ENCODE measurements at places on chromosomes 6 and 20.

- DNase-seq: no peak
These were observed 1574.9 kb downstream of the HACE1 start for GRCh38 chr6:103284835-103285234.

DNA sequence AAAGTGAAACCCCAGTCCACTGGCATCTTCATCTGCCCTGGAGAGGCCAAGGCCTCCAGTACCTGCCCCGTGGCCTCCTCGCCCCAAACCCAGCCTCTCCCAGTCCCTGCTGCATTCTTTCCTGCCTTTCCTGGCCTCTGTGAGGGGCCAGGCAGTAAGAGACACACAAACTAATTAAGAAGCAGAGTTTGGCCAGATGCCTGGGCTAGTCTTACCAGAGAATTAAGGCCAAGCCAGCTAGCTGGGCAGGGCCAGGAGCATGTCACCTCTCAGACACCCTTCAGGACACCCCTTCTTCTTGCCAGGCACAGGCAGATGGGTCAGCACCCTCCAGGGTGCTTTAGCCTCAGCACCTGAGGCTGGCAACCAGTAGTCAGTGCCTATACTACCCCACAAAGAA is 2.4 kb downstream of the MDGA1 start:
- DNase-seq: no peak

GRCh38 chr20:49579874-49580812 is 12.2 kb upstream of the PTGIS start:
- no peak for DNase-seq

DNA sequence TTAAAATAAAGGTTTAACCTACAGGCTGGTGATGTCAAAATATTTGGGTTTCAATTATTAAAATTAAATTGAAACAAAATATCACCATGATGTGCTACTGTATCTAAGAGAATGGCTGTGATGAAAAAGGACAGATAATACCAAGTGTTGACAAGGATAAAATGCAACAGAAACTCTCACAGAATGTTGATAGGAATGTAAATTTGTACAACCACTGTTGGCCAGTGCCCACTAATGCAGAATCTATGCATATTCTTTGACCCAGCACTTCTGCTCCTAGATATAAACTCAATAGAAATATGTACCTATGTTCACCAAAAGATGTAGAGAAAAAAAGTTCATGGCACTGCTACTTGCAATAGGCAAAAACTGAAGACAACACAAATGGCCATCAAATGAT is 41.1 kb upstream of the BTBD3 start:
- no peak for DNase-seq

GRCh38 chr6:140311146-140311545 is 936.7 kb upstream of the CITED2 start:
- no peak for DNase-seq

DNA sequence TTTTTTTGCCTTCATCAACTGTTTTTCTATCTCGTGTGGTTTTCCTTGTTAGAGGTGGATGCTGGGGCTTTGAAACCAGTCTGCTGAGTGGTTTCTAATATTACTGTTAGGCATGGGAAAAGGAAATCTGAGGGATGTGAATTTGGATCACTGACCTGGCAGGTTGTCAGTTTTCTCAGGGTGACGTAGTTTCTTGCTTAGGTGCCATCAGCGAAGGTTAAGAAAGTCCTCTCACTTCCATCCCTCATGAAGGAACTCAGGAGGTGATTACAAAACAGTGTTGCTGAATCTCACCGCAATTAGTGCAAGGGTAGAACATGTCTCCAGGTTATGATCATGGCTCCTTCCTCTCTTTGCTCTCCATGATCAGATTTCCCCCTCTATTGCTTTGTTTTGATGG is 135.9 kb downstream of the SOX4 start:
- no peak for DNase-seq

GRCh38 chr6:44572346-44572745 is 184.8 kb downstream of the CDC5L start:
- no peak for DNase-seq

GRCh38 chr6:128632131-128632530 is 111.7 kb upstream of the PTPRK start:
- DNase-seq: peak; percentile 62

- DNase-seq: peak; percentile 73
These were observed 600.4 kb upstream of the JAG1 start for GRCh38 chr20:11274141-11274594.

GRCh38 chr6:73207221-73207837 is 18.0 kb downstream of the KHDC1L start:
- DNase-seq: no peak

DNA sequence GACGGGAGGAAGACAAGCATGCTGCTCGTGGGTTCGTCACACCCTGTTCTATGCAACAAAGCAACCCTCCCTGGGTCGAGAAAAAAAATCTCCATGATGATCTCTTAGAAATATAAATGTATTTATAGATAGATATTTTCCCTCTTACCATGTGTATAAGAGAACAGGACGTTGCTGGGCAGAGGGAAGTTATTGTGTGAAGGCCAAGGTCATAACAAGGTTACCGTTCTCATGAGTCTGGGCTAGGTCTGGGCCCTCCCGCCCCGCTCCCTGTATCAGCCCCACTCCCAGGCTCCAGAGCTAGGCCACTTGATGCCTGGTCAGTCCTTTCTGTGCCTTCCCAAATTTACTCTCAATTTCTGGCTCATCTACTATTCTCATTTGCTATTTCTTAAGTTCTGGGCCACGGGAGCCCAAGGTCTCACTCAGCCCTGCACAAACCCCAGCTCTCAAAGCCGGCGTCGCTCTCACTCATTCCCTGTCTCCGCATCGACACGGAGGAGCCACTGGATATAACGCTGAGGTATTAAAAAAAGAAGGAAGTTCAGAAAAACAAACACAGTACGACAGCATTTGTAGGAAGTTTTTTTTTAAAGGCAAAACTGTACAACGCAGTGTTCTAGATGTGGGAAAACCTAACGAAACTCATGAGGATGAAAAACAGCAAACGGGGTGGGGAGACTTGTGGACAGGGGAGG is 96.8 kb downstream of the PSMG4 start:
- no peak for DNase-seq
